RKO (cell line): ENCODE measurements at places on chromosomes 1 and 21.

DNA sequence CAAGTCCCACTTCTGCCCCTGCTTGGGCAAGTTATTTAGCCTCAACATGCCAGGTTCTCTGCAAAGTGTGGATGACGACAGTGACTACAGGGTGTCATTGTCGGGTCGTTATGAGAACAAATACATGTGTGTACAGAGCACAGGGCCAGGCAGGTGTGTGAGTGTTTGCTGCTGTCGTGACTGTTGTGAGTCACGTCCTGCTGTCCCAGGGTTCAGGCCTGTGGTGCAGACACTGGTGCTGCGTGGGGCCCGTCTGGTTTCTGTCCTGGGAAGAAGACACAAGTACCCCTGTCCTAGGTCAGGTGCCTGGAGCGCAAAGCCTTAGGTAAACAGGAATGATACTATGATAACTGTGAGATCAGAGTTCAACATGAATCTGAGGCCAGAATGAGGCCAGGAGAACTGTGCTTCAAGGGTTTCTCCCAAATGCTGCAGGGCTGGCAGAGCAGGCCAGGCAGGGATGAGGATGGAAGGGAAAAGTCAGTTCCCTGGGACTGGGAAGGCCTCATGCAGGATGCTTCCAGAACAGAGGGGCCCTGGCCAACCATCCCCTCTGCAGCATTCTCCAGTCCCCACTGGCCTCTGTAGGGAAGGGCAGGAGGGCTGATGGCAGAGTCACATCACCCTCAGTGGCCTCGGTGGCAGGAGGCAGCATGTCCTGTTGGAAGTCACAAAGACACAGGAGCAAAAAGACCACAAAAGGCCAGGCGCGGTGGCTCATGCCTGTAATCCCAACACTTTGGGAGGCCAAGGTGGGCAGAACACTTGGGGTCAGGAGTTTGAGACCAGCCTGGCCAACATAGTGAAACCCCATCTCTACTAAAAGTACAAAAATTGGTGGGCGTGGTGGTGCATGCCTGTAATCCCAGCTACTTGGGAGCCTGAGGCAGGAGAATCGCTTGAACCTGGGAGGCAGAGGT lies 15.7 kb downstream of the GPR157 start:
- no peak for DNase-seq

DNA sequence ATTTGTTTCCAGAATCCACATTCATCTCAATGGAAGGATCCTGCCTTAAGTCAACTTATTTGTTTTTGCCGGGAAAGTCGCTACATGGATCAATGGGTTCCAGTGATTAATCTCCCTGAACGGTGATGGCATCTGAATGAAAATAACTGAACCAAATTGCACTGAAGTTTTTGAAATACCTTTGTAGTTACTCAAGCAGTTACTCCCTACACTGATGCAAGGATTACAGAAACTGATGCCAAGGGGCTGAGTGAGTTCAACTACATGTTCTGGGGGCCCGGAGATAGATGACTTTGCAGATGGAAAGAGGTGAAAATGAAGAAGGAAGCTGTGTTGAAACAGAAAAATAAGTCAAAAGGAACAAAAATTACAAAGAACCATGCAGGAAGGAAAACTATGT lies 2.6 kb downstream of the GADD45A start:
- DNase-seq = peak; percentile 90

DNA sequence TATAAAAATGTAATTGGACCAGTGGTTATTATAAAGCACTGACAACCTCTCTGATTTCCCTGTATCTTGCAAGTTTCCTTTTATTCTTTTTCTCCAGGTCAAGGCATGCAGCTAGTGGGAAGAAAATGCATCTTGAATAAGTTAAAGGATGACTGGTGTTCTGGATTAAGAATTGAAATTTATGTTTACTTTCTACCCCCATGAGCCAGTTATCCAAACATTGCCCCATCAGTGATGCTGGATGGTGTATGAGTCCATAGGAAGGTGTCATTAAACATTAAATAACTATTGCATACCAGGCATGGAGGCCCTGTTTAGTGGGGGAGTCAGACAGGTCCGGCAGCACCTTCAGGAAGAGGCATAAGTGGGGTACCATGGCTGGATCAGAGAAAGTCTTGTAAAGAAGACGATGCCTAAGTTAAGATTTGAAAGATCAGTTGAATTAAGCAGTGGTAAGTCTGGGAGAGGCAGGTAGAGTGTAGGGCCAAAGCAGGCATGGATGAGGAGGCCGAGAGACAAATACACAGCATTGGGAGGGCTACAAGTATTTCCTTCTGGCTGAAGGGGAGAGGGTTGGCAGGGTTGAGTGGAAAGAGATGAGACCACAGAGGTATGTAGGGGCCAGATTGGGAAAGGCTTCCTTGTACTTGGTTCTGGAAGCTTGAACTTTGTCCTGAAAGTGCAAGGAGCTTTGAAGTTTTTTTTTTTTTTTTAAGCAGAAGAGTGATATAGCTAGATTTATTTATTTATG lies 5.7 kb downstream of the SZRD1 start:
- DNase-seq = no peak

DNA sequence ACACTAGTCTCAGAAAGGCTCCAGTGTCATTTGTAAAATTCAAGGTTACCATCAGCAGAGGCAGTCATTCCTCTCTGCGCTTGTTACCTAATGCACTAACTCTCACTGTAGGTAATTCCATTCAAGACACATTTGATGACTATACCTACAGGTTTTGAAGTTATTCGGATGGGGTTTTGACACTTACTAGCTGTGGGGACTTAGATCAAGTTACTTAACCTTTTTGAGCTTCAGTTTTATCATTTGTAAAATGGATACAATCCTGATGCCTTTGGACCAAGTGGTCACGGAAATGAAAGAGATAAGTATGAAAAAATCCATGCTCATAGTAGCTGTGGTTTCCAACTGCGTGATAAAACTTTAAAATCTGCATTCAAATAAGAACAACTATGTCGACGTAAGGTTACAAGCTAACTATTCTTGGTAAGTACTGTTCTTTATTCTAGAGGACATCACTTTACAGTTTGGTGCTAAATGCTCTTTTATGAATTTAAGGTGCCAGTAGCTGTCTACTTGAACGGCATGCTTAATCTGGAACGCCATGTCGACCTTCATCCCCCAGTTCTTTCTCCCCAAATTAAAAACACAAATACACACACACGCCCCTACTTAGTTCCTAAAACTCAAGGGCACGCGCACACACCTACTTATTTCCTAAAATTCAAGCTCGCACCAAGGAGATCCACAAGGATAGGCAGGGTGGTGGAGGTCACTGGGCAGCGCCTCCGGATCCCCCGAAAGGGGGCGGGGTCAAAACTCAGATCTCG lies 550 bp upstream of the NFYC start:
- peak; percentile 66 for DNase-seq

DNA sequence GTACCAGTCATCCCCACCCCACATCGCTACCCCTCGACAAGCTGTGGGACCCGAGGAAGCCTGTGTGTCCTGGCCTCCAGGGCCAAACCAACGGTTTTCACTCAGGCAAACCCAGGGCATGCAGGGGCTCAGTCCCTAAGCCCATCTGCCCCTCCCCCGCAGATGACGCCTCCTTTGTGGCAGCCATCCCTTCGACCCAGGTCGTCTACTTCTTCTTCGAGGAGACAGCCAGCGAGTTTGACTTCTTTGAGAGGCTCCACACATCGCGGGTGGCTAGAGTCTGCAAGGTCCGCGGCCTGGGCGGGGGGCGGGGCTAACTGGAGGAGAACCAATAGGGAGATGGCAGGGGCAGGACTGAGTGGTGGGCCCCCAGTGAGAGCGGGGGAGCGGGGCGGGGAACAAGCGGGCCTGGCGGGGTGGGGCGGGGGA lies 7.4 kb downstream of the SEMA4A start:
- DNase-seq = no peak

GRCh38 chr1:150596976-150597375 lies 17.6 kb upstream of the MCL1 start:
- no peak for DNase-seq

DNA sequence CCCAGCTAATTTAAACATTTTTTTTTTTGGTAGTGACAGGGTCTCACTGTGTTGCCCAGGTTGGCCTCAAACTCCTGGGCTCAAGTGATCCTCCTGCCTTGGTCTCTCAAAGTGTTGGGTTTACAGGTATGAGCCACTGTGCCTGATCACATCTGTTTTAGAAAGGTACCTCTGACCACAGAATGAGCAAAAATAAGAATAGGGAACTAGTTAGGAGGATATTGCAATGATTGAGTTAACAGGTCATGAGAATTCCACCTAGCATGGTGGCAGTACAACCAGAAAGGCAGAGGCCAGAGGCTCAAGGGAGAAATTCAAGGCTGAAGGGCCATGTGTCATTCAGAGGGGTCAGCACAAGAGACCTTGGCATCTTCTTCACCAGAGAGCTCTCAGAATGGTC lies 49.6 kb downstream of the ELAPOR1 start:
- DNase-seq = no peak

GRCh38 chr21:45074818-45075595 lies 627 bp downstream of the ADARB1 start:
- peak; percentile 9 for DNase-seq

- DNase-seq = no peak
Measured at GRCh38 chr1:72241397-72241796, 40.9 kb downstream of the NEGR1 start.
